ENCODE measurements at places on chromosomes 1 and 21.
A peak's percentile ranks its signal among the peaks of the same experiment; 100 is the strongest.

- no peak for DNase-seq
These were observed 33.0 kb downstream of the STXBP3 start for GRCh38 chr1:108779455-108779854.

DNA sequence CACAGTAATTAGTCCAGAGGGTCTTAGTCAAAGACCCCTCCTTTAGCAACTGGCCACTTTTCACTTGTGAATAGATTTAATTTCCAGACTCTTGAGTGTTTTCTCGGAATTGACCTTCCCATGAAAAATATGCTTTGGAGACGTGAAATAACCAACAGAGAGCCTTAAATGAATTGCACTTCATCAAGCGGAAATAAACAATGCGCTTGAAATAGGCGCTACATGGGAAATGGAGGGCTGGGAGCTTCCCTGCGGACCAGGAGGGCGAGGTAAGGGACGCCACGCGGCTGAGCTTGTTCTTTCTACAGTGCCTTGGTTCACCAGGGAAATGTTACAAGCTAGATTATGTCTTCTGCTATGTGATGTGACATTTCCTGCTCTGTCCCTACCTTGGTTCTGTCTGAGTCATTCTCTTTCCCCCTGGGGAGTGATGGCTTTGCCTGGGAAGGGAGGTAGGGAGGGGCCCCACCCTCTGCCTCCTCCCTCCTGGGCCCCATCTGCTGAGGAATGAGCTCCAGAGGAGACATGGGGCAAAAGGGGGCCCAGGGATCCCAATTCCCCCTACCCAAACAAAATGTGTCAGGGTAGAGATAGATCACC lies 619.3 kb downstream of the PTPRU start:
- no peak for DNase-seq

DNA sequence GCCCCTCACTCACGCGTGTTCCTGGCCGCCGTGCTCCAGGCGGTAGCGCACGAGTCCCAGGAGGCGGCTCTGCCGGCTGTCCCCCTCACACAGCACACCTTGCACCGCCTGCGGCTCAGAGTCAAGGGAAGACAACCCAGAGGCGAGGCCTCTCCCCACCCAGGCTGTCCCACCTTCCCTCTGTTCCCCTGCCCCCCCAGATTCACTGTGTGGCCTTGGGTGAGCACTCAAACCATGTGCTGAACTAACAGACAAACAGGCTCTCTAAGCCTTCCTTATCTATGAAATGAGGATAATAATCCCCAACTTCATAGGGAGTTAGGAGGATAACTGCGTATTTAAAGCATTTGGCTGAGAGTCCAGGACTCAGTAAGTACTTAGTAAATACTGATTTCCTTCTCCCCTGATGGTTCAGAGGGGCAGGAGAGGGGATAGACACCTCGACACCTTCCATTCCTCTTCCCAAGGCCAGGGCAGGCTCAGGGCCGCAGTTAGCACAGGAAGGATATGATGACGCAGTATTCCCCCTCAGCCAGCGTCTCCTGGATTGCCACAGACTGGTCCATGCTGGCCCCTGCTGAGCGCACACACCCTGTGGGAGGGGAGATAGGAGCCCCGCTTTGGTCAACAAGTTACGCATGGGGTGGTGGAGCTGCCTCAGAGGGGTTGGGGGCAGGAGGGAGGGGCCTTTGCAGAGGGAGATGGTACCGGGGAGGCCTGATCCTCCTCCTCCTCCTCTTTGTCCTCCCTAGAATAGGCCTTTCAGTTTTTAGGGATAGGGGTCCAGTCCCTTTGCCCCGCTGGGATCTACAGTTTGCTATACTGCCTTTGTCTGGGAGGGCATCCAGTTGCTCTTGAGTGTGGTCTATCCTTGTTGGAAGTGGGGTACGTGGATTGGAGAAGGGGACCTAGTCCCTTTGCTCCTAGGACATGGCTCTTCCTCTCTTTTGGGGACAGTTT lies 830 bp downstream of the INPP5B start:
- no peak for DNase-seq

DNA sequence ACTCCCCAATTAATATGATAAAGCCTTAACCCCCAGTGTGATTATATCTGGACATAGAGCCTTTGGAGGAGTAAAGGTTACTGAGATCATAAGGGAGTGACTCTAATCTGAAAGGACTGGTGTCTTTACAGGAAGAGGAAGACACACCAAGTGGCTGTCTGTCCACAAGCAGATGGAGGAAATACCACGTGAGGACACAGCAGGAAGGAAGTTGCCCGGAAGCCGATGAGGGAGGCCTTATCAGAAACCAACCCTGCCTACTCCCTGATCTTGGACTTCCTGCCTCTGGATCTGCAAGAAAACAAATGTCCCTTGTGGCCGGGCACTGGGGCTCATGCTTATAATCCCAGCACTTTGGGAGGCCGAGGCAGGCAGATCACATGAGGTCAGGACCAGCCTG lies 110.3 kb upstream of the CHRM3 start:
- no peak for DNase-seq

DNA sequence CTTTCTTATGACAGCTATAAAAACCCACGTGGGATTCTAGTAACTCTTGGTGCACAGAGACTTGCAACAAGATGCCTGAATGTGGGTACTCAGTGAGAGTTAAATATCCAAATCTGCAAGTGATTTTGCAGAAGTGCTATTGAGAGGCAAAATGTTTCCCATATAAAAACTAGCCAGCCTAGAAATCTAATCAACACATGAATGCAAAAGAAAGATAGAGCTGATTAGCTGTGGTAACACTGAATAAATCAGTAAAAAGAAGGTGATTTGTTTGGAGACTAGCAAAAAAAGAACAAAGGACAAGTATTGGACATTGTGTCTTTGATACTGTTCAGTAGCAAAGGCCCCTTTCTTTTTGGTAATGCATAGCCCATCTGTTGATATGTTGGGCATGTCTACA lies 213.7 kb upstream of the SGIP1 start:
- no peak for DNase-seq

- no peak for DNase-seq
These were observed 2.8 kb downstream of the ZBTB8OS start for GRCh38 chr1:32647308-32648134.

DNA sequence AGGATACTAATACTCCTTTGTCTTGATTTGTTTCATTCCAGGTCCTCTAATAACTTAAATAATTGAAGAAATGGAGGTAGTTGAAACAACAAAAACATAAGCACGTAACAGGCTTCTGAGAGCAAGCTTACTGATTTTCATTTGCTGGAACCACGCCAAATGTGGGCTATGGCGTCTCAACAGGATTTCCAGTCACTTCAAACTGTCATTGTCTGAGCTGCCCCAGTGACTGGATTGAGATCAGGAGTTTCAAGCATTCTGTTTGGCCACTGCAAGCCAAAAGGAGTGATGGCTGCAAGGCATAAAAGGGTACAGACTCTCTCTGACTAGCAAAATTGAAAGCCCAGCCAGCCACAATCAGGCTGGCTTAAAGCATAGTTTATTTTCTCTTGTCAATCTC lies 289.9 kb downstream of the DPYD start:
- peak; percentile 81 for DNase-seq

- no peak for DNase-seq
These were observed 4.0 kb upstream of the DMRTA2 start for GRCh38 chr1:50427086-50427817.

GRCh38 chr1:217506878-217507277 lies 124.0 kb downstream of the GPATCH2 start:
- no peak for DNase-seq

GRCh38 chr1:192477630-192478029 lies 97.9 kb upstream of the RGS1 start:
- no peak for DNase-seq

- no peak for DNase-seq
These were observed 384.9 kb downstream of the HLX start for GRCh38 chr1:221263831-221264767.

DNA sequence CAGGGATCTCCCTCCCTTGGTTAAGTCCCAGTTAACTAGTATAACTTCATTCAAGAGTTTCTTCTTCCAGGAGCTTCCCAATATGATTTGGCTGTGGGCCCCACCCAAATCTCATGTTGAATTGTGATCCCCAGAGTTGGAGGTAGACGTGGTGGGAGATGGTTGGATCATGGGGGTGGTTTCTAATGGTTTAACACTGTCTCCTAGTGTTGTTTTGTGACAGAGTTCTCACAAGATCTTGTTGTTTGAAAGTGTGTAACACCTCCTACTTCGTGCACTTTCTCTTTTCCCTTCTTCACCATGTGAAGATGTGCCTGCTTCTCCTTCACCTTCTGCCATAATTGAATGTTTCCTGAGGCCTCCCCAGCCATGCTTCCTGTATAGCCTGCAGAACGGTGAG lies 251.8 kb upstream of the FGGY start:
- no peak for DNase-seq

- no peak for DNase-seq
These were observed 122.9 kb downstream of the ROR1 start for GRCh38 chr1:63896755-63897154.

DNA sequence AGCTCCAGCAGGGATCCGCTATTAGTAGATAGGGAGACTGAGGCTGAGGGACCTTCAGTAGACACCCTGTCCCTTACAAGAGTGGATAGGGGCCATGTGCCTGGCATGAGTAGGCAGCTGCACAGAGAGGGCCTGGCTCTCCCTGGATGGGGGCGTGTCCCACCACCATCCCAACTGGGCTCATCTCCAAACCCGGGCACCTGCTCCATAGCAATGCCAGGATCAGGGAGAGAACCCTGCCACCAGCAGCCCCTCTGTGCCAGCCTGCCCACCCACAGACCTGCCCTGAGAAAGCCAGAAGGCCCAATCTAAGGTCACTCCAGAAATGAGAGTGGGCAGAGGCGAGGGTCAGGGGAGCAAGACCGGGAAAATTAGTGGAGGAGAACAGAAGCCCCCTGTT lies 121.3 kb downstream of the GRIK3 start:
- DNase-seq = no peak
